ENCODE measurements at places on chromosomes 7 and 10.

GRCh38 chr10:101563497-101564040, 24.5 kb downstream of the POLL start:
- DNase-seq, result no peak

GRCh38 chr7:6654113-6654841, 17.2 kb downstream of the ZNF316 start:
- DNase-seq, result no peak

- no peak for DNase-seq
Observed at GRCh38 chr7:23076772-23077171, 28.8 kb upstream of the KLHL7 start.

DNA sequence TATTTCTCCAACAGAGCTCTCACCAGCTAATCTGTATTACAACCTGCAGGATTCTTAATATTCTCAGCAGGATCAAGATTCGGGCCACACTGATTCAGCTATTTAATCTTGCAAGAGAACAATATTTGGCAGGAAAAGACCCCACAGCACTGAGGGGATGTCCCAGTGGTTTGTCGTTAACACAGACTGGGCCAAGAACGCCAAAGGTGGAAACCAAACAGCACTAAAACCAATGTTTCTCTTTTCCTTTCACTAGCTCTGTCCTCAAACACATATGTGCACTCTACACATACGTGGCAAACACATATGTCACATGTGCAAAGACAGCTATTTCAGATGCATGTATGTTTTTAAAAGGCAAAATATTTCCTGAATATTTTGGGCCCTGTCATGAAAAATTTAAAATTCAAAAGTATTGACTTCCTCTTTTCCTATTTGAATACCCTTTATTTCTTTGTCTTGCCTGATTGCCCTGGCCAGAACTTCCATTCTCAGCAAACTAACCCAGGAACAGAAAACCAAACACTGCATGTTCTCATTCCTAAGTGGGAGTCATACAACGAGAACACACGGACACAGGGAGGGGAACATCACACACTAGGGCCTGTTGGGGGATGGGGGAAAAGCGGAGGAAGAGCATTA, 51.7 kb upstream of the NEBL start:
- DNase-seq, result no peak

DNA sequence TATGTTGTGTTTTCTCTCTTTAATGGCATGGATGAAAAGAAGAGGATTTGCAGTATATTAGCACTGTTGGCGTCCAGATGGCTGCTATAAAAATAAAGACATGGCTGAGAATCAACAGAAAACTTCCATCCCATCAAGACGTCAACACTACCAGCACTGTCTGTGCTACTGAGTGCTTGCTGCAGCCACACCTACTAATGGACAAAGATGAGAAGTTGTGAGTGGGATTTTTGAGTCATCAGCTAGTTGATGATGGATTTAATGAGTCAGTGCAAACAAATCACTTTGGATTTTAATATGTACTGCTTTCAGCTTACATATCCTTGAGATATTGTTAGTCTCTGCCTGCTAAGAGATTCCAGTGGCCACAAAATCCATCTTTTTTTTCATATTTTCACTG, 631.0 kb upstream of the ANKRD30A start:
- peak; percentile 67 for DNase-seq

DNA sequence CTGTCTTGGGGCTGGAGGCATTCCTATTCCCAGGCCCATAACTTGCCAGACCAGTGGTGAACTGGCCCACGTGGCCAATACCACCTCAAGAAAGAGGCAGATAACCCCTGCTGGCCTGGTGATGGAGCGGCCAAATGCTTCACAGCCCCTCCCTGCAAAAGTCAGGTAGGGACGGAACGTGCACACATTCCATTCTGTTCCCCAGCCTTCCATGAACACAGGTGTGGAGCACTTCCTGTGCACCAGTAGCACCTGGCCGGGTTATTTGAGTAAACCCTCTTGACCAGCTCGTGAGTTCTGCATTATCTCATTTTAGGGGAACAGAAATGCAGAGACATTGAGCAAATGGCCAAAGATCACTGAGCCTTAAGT, 134.4 kb downstream of the SH3PXD2A start:
- DNase-seq, result no peak

DNA sequence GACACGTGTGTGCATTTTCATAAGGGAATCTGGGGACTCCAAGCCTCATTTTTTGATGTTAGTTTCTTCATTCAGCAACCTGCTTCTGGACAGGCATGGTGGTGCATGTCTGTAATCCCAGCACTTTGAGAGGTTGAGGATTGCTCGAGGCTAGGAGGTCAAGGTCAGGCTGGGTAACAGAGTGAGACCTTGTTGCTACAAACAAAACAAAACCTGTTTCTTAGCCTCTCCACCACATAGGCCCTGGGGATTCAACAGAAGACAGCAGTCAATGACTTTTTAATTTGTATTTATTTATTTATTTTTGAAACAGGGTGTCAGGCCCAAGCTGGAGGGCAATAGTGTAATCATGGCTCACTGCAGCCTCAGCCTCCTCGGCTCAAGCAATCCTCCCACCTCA, 6.9 kb upstream of the CYTH3 start:
- DNase-seq, result no peak

- no peak for DNase-seq
Observed at GRCh38 chr10:71343392-71343773, 24.3 kb downstream of the SLC29A3 start.

DNA sequence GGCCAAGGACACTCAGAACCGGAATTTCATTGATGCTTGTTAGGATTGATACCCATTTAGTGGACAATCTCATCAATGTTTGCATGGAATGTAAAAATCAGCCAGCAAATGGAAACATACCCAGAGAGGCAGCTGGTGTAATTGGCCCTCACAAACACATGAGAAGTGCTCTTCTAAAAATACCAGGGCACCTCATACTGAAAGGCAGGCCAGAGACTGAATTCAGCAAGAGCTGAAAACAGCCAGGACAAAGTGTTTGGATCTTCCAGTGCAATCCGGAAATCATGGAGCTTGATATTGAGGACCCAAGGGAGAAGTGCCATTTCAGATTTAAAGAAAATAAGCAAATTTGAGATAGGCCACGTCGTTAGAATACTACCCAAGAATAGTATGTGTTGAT, 498.6 kb downstream of the GALNT17 start:
- DNase-seq, result no peak

DNA sequence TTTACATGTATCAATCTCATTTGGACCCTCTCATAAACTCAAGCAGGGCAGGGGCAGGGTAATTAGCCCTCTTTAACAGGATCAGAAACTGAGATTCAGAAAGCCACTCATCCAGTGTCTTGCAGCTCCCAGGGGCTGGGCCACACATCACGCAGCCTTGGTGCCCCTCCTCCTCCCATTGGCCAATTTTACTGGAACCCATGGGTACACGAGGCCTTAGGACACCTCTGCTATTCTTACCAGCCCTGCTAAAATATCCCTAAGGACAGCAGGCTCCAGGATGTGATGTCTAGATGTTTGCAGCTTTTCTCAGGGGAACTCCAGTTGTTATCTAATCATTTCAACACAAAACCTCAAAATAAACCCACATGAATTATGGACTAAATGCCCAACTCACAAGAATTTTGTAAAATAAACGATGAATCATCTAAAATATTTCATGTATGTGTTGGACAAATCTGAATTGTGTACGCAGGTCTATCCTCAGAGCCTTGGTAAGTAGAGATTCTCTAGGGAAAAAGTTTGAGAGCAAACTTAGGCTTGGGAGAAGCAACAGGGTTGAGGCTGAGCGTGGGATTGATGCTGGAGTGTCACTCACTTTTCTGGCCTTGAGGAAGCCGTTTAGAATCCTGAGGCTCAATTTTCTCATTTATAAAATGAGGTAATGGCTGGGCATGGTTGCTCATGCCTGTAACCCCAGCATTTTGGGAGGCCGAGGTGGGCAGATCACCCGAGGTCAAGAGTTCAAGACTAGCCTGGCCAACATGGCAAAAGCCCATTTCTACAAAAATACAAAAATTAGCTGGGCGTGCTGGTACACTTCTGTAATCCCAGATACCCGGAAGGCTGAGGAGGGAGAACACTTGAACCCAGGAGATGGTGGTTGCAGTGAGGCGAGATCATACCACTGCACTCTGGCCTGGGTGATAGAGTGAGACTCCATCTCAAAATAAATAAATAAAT, 69.7 kb upstream of the TNS3 start:
- peak; percentile 85 for DNase-seq

GRCh38 chr10:124550293-124551034, 88.8 kb downstream of the LHPP start:
- no peak for DNase-seq

DNA sequence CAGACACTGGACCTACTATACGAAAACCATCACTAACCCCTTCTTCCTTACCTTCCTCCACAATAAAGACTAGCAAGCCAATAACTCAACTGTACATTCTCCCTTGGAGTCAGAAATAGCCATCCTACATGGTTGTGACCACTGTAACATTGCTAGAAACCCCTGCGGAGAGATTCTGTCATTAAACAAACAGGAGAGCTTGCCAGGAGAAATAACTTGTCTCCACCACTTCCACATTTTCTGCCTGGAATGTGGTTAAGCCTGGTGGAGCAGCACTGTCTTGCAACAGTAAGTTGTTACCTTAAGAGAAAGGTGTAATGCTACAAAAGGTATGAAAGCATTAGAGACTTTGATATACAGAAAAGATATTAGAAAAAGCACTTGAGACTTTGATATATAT, 45.8 kb downstream of the THSD7A start:
- peak; percentile 25 for DNase-seq

DNA sequence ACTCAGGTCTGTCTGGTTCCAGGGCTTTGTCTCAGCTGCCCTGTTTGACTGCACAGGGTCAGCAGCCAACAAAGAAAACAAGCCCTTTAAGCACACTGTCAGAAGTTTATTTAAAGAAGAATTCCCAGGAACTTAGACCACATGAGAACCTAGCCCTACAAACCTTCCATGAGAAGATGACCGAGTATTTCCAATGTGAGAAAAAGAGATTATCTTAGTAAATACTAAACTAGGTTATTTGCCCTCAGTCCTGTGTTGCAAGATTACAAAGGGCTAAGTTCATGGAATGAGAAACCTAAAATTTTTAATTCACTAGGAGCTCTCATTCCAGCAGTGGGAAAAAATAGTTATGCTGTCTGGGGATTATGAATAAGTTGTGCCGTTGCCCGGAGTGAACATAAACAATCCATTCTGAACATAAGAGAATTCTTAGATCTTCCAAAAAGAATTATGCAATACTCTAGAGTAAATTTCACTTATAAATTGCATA, 46.7 kb downstream of the NOC3L start:
- no peak for DNase-seq

GRCh38 chr10:124416733-124417132, 2.0 kb downstream of the OAT start:
- no peak for DNase-seq

- no peak for DNase-seq
Observed at GRCh38 chr7:44858161-44858560, 10.3 kb upstream of the H2AZ2 start.

DNA sequence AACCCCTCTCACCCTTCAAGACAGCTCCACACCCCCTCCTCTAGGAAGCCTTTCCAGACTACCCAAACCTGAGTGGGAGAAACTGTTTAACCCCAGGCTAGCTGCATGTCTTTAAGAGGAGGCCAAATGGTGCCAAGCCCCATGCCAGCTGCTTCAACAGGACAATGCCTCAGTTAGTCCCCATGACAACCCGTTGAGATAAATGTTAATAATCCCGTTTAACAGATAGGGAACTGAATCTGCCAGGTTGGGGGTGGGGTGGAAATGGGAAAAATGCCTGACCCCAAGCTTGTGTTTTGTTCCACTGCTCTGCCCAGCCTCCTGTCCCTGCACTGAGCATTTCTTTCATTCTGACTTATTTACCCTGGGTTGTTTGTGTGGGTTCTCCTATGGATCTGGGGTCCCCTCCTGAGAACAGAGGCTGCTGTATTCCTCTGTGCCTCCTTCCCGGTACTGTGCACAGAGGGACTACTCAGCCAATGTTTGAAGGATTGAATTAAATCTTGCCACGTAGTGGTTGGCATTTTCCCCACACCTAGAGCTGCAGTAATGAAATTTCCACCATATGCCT, 452.6 kb upstream of the ZMIZ1 start:
- no peak for DNase-seq

DNA sequence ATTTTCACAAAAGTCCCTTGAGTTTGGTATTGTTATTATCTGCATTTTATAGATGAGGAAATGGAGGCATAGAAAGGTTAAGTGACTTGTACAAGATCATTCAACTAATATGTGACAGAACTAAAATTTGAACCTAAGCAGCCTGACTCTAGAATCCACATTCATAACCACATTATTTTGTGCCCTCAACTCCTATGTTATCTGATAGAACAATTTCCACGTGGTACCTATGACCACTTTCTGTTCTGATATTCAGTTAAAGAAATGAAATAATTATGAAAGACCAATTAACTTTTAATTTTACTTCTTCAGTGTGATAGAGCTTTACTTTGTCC, 17.5 kb downstream of the BCAP29 start:
- DNase-seq, result no peak

- DNase-seq, result no peak
Observed at GRCh38 chr7:151129117-151129959, 38.2 kb downstream of the GBX1 start.

DNA sequence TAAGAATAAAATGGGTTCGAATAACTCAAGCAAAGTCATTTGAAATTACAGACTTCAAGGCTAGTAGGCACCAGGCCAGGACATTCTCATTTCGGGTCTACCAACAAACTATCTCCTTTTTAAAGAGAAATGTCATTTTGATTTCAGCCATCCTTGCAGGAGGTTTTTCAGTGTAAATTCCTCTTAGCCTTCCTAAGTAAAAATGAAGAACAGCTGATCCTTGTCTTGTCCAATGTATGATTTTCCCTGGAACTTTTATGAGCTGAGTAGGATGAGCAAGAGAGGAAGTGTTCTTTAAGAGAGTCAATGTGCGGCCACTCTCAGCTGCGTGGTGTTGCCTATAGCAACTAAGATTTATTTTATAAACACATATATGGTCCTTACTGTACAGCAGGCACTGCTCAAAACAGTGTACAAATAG, 110.1 kb downstream of the PLCE1 start:
- DNase-seq, result no peak

DNA sequence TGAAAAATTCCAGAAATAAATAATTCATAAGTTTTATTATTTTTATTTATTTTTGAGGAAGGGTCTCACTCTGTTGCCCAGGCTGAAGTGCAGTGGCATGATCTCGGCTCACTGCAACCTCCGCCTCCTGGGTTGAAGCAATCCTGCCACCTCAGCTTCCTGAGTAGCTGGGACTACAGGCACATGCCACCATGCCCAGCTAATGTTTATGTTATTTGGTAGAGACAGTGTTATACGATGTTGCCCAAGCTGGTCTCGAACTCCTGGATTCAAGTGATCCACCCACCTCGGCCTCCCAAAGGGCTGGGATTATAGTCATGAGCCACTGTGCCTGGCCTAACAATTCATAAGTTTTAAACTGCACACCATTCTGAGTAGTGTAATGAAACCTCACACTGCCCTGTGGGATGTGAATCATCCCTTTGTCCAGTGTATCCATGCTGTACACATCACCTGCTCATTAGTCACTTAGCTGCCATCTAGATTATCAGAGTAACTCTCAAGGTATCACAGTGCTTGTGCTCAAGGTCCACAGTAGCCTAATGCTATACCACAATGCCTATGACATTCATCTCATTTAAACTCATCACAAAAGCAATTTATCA, 17.9 kb downstream of the RTKN2 start:
- peak; percentile 96 for DNase-seq
